Stimulated activated CD8-positive, alpha-beta memory T cell treated with anti-CD3 and anti-CD28 coated beads, Interleukin-7, amount 100 ng/mL, for 1 hour (primary cell): ENCODE measurements at places on chromosomes 11 and 22.

- no peak for DNase-seq
These were observed 16.1 kb upstream of the SYT7 start for GRCh38 chr11:61596990-61597389.

- DNase-seq, result no peak
These were observed 187.4 kb downstream of the GRIK4 start for GRCh38 chr11:120698918-120699317.

DNA sequence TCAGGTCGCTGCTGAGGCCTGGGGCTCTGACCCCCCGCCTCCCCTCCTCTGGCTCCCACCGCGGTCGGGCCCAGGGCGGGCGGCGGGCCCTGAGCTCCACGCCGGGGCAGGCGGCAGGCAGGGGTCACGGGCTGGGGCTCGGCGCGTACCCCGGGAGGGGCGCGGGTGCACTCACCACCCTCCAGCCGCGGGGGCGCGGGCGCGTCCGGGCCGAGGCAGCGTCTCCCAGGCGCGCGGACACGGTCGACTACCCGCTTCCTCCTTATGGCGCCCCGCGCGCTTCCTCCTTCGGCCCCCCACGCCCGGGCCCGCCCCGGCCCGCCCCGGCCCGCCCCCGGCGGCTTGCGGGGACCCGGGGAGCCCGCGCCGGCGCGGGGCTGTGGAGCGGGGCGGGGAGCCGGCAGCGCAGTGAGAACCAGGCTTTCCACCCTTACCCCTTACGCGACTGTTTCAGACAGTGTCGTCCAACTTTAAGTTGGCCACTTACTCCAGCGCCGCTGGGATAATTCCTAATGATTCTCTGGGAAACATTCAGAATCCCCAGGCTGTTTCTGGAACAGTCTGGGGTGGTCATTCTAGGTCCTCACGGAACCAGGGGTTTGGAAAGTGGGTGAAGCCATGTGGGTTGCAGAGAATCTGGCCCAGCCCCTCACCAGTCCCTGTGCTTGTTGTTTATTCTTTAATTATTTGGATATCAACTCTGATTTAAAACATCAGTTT is at the start of gene BID:
BID (minus strand) TSS at position 264 of the 720 bp plus-strand sequence. CDS start 24,353 bp downstream, outside the sequence.
- DNase-seq, result no peak

GRCh38 chr11:33060271-33060670 is 20.9 kb downstream of the TCP11L1 start:
- no peak for DNase-seq

GRCh38 chr11:27898166-27898565 is 197.9 kb upstream of the BDNF start:
- no peak for DNase-seq

- no peak for DNase-seq
These were observed 884.5 kb downstream of the NTM start for GRCh38 chr11:132254906-132255305.

GRCh38 chr11:116861539-116861938 is 24.1 kb upstream of the APOA1 start:
- no peak for DNase-seq

DNA sequence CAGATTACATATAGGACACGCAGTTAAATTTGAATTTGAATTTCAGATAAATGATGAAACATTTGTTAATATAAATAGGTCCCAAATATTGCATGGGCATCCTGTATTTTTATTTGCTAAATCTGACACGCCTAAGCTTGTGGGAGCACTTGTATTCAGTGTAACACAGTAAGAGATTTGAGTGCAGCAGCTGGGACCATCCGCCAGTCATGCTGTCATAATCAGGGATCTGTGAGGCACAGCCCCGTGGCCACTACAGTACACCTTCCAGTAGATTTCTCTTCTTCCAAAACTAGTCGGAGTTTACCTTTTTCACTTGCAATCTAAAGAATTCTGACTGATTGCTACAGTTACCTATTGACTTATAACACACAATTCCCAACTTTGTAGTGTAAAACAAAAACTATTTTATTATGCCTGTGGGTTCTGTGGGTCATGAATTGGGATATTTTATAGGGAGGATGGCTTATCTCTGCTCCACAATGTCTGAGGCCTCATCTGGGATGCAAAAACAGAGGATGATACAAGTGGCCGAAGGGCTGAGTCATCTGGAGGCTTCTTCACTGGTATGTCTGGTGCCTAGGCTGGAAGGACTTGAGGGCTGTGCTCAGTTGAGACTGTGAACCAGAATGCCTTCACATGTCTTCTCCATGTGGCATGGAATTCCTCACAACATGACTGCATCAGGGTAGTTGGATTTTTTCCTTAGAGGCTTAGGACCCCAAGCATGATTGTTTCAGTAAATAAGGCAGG is 74.1 kb downstream of the PRSS23 start:
- DNase-seq, result no peak

DNA sequence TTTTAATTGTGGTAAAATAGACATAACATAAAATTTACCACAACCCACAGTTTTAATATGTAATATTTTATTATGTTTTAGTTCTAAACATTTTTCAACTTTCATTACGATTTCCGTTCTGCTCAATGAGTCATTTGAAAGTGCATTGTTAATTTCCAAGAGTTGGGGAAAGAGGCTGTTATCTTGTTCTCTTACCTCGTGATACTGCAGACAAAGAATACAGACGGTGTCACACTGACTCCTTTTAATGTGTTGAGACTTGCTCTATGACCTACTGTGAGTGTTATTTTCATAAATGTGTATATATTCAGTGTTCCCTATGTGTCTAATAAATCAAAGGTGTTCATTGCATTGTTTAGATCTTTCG is 10.8 kb upstream of the RAC2 start:
- no peak for DNase-seq

- no peak for DNase-seq
These were observed 4.4 kb downstream of the CYB5R2 start for GRCh38 chr11:7668911-7669310.

DNA sequence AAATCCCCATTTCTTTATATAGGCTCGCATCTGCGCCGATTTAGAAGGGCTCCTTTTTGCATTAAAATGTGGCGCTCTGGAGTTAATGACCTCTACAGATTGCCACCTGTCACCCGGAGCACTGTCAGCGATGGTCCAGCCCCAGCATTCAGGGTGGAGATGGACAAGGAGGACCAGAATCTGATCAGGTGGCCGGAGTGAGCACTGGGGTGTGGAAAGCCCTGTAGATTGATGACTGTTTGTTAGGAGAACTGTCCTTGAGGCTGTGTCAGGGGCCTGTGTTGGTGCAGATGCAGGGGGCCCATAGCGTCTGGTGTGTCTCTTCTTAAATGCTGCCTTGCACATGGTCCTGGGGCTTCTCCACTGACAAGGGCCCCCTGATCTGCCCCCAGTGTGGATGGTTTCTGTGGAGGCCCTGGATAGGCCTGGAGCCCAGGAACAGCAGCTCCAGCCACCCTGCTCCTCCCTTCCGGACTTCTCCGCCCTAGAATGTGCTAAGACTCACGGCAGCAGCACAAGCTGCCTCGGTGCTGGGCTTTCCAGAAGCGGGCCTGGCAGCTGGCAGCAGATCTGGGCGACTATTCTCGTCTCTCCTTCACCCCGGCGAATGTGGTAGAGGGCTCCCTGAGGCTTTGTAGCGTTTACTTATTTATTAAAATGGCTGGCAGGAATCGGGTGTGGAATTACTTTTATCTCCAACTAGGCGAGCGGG is 1333.3 kb downstream of the BRD1 start:
- DNase-seq, result no peak

DNA sequence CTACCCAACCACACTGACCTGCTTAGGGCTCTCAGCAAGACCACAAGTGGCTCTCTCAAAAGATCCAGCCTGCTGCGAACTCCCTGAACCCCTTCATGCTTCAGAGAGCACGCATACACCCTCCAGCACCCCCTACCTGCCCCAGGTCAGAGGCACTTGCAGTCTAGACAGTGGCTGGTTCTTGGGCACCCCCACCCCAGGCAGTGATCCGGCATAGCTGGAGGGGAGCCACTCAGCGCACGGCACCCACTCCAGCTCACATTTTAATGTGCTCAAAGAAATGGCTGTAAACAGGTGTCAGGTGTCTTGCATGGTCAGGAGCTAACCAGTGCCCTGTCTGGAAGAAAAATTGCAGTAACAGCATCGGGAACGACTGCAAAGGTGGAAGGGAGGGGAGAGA is 140.8 kb downstream of the PKNOX2 start:
- DNase-seq, result no peak

DNA sequence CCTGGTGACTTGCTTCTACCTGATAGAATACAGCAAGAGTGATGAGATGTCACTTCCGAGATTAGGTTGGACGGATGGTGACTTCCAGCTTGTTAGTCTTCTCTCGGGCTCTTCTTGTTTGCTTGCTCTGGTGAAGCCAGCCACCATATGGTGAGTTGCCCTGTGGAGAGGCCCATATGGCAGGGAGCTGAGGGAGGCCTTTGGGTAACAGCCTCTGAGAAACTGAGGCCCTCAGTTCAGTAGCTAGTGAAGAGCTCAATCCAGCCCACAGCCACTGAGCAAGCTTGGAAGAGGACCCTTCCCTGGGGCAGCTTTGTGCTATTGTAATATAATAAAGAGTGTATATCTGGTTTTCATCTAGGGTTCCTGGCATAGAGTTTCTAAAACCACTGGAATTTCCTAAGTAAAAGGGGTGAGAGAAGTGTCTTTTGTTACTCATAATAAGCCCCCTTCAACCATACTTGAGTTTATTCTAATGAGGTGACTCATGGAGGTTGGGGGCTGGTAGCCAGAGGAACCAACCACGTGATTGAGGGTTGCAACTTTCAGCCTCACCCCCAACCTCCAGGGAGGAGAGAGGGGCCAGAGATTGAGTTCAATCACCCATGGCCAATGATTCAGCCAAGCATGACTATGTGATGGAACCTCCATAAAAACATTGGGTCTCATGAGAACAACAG is 8.0 kb upstream of the TPCN2 start:
- no peak for DNase-seq

DNA sequence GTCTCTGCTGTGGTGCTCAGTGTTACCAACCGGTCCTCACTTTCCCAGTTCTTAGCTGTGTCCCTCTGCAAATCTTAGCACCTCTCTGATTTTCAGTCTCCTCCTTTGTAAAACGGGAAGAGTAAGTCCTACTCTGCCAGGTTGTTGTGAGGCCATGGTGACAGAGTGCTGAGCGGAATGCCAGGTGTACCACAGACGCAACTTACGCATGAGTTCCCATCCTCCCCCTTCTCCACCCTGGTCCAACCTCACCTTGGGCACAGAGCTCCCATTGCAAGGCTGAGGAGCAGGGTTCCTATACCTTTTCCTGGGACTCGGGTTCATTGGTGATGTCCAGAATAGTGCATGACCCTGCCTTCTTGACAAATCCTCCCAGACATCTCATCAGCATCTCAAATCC is 7.3 kb upstream of the DDB2 start:
- no peak for DNase-seq

DNA sequence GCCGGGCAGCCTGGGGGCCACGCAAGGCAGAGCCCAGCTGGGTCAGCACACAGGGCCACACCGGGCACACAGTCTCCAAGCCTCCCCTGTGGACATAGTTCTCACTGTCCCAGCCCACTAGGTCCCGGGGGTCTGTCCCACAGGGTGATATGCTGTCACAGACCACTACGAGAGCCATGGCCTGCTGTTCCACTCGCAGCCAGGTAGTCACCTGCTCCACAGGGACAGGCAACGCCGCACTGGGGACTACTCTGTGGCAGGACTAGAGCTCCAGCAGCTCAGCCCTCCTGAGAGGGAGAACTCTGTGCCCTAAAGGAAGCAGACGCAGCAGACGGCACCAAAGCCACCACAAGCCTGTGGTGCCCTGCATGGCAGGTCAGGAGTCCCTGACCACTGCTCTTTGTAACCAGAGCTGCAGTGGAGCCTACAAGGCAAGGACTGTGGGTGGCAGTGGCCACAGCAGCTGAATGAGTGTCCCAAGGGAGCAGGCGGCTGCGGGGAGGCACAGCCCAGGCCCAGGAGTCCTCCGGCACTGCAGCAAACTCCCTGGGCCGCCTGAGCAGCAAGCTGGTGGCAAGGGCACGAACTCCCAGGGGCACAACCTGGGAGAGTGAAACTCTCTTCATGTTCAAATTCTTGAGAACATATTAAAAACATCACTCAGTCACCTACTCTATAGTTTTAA is 171.2 kb upstream of the GRK3 start:
- DNase-seq, result no peak

DNA sequence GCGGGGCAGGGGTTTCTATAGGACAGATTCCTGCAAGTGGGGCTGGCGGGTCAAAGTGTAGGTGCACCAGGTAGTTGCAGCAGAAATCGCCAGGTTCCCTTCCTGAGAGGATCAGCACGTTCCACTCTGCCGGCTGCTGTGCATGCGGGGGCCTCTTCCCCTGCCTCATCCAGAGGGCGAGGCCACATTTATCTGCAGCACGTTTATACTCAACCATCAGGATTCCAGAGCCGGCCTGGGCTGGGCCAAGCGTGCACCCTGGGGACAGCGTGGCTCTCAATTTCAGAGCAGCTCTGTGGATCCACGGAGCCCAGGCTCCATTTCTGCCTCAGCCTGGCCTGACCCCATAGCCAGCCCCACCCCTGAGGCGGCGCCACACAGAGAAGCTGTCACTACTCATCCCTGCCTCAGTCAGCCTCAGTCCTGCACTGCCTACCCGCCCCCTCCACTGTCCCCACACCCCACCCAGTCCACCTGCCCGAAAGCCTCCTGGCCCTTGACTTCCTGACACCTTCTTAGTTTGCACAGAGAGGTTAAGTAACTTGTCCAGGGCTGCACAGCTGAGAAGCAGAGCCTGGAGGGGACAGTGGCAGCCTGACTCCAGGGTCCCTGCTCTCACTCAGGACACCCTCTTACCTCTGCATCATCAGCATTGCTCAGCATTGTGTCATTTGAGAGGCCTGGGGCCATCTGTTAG is 45.9 kb upstream of the RTL6 start:
- DNase-seq, result no peak

DNA sequence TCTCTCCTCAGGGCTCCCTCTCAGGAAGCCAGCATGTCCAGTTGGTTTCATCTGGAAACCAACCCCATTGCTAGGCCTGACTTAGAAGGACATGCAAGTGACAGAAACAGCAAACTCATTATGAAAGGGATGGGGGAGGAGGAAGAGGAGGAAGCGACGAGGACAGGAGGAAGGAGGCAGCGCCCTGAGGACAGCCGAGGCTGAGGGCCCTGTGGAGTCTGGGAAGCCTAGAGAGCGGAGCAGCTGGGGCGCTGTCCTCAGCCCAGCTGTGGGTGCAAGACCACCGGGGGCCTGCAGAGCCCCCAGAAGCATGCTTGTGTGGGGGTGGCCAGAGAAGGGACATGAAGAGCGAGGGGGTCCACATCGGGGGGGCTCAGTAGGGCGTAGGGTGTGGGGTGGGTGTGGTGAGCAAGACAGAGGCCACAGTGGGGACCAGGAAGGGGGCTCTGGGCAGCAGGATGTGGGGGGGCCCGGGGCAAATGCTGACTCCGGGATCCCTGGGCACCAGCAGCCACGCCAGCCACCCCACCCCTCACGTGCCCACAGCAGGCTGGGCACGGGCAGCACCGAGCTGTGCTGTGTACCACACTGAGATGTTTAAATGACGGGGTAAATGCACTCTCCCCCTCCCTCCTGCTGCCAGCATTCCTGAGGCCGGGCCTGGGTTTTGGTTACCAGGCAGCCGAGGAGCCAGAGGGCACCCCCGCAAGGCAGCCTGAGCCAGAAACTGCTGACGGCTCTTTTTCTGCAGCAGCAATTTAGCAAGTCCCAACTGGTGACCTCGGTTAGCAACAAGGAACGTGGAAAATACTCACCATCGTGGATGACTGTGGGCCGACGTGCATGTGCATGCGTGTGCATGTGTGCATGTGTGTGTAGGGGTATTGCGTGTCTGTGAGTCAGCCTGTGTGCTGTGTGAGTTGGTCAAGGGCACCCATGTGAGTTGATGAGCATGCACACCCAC is 82.7 kb upstream of the LINC01488 start:
- DNase-seq, result no peak

GRCh38 chr11:102070766-102071165 is 23.5 kb downstream of the CFAP300 start:
- DNase-seq, result no peak
